Fibroblast of lung (primary cell): ENCODE measurements at places on chromosomes 7 and 10. TPM values are rescaled to one million over a fixed set of nuclear protein-coding genes. Genes with fewer than 3 reads are reported as not detected.

The UNCX gene
- total RNA-seq = not detected in 2 replicates

The FGFBP3 gene
- 0.26 and 0.50 TPM in 2 replicates for total RNA-seq

The ANAPC16 gene
- 47.2 and 54.2 TPM in 2 replicates for total RNA-seq

GRCh38 chr10:131936736-131937135 lies 35.9 kb downstream of the PPP2R2D start:
- DNase-seq = no peak

DNA sequence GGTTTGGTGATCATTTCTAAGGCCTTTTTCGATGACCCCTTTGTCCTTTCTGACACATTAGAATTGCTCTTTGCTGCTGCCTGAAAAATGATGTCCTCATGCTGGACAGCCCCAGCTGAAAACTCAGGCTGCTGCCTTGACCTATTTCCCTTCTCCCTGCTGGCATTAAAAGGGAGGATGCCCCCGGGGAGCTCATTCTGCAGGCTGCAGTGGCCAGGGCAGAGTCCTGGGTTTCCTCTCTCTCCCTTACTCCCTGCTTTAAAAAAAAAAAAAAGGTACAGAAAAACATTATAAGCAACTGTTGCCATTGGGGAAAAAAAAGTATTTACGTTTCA lies 35.4 kb downstream of the LRRC4 start:
- no peak for DNase-seq

- DNase-seq = no peak
Observed at GRCh38 chr10:72059843-72060822, 28.2 kb downstream of the SPOCK2 start.

DNA sequence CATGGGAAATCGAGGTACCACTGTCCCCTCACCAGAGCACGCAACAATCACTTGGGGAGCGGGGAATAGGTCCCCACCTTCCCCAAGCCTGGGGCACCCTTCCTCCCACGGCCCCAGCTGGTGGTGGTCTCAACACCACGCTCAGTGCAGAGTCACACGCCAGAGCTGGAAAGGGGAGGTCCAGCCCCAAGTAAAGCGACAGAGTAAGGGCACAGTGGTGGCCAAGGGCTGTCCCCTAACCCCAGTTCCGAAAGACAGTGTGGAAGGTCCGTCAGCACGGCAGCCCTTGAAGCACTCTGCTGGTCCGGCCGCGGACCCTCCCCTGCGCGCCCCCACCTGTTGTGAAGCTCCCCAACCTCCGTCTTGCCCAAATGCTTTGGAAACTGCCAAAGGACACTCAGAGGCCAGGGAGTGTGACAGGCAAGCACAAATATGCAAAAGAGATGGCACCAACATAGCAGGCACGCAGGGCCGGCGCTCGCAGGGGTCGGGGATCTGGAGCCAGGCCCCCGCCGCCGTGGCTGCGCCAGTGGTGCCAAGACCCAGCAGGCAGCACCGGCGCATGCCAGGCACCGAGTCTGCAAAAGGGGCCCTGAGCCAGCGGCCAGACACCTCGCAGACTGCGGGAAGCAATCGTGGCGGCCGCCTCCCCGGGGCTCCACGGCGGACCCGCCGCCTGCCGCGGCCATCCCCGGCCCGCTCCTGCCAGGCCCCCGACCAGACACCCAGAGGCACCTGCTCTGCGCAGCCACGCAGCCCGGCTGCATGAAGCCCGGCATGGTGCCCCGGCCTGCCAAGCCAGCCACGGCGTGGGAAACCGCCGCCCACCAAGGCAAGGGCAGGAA lies 51.6 kb upstream of the SRRM3 start:
- DNase-seq = no peak

- DNase-seq = no peak
Observed at GRCh38 chr7:103063895-103064294, 10.7 kb downstream of the FBXL13 start.

GRCh38 chr7:134720091-134720935 lies 59.1 kb upstream of the CALD1 start:
- DNase-seq = peak; percentile 78

DNA sequence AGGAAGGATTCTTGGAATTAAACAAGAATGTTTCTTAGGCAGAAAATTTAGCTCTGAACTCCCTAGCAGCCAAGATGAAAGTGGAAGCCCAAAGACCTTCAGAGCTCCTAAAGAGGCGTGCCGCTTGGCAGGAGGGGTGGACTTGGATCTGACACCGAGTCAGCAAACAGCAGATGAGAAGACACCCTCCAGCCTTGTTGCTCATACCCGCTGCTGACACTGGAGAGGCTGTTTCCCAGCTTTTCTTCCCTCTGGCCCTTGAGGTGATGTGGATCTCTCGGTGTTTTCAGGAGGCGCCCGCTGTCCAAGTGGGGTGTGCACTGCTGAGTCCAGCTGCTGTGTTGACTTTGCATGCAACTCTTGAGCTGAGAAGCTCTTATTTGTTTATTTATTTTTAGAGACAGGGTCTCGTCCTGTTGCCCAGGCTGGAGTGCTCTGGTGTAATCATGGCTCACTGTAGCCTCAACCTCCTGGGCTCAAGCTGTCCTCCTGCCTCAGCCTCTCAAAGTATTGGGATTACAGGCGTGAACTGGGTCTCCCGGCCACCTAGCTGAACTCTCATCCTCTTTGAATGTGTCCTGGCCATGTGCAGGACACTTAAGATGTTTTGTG lies 21.5 kb downstream of the SLC18A2 start:
- no peak for DNase-seq

DNA sequence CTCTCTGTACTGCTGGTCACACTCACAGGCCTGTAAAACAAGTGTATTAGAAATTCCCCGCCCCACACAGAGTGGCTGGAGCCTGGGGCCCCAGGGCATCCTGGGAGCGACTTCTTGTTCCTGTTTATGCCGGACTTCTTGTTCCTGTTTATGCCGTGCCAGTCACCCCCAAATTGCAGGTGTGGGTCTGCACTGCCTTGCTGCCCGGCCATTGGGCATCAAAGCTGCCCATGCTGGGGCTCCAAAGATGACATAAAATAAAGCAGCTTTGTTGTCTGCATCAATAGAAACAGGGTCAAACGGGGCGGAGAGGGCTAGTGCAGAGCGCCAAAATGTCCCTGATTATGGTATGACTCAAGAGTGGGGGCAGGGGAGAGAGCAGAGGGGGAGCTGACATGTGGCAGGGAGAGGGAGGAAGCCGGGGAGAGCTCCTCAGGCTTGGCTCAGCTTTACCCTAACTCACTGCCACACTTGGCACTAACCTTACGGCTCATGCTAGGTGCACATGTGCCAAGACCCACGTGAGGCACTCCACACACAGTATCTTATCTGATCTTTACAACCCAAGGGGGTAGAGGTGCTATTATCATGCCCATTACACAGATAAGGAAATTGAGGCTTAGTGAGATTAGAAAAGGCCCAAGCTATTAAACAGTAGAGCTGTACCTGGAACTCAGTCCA lies 98.4 kb downstream of the PIP4K2A start:
- DNase-seq = peak; percentile 78

DNA sequence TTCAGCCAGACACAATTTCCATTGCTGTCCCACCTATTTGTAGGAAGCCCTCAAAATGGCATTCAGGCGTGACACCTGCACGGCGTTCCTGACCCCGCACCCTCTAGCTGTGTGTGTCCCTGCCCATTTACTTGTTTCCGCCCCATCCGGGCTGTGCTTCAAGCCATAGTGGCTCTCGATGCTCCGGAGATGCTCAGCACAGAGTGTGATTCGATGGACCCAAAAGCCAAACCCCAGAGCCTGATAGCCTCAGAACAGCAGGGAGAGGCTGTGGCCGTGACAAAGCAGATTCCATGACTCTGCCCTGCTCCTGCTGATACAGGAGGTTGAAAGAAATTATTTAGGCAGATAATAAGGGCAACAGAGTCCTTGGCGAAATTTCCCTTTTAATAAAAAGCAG lies 13.4 kb downstream of the BUD31 start:
- DNase-seq = no peak
